ENCODE measurements at places on chromosomes 11 and 22.

GRCh38 chr11:75891947-75892739 is 77.1 kb downstream of the UVRAG start:
- DNase-seq = no peak

DNA sequence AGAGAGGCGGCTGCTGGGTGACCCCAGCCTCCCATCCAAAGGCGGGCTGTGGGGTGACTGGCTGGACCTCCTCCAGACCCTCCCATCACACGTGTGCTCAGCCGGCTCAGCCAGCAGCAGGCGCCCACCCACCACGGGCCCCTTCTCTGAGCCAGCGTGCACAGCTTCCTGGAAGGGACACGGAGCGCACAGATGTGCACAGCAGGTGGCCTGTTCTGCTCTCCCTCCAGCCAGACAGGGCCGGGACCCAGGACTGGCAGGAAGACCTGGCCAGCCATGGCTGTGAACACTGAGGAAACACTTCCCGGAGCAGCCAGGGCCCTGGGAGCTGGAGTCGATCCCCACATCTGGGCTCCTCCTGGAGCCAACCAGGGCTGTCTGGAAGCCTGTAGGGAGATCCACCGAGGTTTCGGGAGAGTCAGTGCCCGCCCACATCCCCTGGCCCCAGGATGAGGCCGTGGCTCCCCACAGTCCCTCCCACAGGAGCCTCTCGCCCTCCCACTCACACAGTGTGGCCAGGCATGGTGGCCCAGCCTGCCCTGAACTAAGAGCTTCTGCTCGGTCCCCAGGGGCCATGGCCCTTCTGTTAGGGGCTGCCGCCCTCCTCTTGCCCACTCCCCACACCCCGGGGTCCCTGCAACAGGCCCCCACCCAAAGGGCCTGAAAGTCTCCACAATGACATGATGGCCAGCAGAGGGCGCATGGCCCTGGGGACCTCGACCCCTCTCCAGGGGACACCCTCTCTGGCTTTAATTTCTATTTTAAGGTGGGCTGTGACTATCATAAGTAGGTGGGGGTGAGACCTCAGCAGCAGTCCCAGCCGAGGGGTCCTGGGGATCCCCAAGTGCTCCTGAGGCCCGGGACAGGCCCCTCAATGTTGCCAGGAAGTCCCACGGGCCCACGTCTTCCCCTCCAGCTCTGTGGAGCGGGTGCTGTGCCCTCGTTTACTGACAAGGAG is 90.6 kb upstream of the FGF3 start:
- DNase-seq = no peak

DNA sequence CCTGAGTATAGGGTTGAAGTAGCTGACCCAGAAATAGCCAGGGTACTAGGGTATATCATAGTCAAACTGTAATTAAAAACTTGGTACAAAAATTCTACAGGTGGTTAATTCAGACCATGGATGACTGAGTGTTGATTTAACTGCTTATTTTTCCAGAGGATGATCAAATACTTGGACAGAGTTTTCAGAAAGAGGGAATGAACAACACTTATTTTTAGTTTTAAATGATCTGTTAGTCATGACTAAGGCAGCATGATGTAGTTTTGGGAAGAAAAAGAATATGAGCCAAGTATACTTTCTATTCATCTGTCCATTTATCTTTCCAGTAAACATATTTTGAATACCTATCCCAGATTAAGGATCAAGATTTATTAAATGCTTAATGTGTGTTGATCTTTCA is 19.8 kb upstream of the CCDC89 start:
- DNase-seq = peak; percentile 39

DNA sequence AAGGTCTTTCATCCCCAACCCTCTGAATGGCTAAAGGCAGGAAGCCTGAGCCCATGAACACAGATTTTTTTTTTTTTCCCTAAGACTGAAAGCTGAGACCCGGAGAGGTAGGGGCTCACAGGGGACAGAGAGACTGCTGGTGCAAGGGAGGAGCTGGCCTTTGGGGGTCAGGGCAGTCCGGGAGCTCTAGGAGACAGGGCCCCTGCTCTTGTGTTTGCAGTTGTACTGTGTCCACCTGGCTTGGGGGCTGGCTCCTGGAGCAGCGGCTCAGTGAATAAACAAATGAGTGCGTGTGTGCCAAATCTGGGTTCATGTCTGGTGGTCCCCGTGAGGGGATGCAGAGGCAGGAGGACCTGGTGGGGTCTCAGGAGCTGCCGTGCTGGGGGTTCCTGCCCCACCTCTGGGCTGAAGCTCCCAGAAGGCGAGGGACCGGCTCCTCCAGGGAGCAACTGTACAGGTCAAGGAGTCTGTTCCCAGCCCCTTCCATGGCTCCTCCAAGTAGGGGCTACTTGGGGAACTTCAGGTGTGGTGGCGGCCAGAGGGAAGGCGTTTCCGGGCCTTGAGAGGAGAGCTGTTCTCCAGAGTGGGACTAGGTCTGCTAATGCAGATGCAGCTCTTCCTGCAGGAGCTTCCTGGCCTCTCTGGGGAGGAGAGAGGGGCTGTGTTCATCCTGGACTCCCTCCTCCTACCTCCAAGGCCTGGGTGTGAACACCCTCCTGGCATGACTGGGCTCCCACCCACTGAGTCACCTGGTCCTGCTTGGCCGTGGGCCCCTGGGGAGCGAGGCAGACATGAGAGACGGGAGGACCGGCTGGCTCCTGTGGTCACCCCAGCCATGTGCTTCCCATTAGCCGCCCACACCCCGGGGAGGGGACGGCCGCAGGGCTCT is 57.6 kb downstream of the FBXO7 start:
- DNase-seq = peak; percentile 98

- DNase-seq = no peak
Observed at GRCh38 chr11:65218446-65218845, 36.7 kb downstream of the CAPN1 start.

DNA sequence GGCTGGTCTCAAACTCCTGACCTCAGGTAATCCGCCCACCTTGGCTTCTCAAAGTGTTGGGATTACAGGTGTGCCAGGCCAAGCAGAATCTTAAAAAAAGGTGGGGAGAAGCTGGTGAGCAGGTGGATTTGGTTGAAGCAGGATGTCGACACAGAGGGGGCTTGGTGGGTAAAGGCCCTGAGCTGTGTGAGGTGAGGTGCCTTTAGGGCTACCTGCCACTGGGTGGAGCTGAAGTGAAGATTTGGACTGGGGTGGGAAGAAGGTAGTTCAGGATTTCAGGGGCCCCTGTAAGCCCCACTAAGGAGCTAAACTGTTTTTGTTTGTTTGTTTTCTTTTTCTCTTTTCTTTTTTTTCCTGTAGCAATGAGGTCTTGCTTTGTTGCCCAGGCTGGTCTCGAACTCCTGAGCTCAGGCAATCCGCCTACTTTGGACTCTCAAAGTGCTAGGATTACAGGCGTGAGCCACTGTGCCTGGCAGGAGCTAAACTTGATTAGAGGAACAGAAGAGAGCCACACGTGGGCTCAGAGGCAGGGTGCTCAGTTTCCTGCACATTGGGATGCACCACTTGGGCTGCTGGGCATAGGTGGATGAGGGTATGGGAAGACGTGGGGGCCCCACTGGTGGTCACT is 6.0 kb downstream of the P2RX6 start:
- DNase-seq = peak; percentile 42

DNA sequence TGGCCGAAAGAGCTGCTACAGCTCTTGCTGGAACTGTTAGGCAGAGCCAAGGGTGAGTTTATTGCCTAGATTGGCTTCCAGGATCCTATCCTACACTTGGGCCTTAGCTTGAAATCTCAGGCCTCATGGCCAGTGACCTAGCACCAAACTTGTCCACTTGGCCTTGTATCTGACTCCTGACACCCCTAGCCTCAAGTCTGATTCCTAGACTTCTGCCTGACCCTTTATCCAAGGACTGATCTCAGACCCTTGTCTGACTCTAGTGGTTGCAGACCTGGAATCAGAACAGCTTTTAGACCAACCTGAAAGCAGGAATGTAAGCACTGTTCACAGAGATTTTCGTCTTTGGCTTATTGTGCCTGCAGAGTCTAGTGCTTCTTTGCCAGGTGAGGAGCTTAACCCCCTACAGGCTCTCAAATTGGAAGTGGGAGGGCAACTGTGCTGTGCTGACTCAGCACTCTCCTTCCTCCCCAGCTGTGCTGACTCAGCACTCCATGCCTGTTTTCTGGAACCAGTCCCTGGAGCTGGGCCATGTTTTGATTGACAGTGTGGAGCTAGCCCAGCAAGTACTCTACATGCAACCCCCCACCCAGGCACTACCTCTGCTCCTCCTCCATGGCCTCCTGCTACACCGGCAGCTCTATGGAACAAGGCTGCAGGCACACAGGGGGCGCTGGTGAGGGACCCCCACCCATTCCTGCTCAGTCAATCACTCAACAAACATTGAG is 35.1 kb downstream of the RRP8 start:
- peak; percentile 49 for DNase-seq

DNA sequence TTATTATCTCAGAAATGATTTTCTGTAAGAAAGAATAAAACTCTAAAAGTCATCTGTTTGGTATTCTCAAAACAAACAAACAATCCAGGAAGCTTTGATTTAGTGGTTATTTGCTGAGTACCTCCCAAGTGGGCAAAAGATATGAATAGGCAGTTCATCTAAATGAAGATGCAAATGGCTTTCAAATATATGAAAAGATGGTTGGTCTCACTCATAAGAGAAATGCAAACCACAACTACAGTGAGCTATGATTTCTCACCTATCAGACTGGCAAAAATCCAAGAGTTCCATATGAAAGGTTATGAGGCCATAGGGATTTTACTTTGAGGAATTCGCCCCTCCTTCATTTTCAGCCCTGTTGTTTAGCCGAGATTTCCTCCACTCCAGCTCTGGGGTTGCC is 11.3 kb upstream of the P2RY2 start:
- no peak for DNase-seq

- no peak for DNase-seq
Observed at GRCh38 chr22:38270091-38270992, 2.5 kb downstream of the TMEM184B start.

- DNase-seq = peak; percentile 25
Observed at GRCh38 chr11:119065369-119065768, 2.2 kb upstream of the VPS11 start.

DNA sequence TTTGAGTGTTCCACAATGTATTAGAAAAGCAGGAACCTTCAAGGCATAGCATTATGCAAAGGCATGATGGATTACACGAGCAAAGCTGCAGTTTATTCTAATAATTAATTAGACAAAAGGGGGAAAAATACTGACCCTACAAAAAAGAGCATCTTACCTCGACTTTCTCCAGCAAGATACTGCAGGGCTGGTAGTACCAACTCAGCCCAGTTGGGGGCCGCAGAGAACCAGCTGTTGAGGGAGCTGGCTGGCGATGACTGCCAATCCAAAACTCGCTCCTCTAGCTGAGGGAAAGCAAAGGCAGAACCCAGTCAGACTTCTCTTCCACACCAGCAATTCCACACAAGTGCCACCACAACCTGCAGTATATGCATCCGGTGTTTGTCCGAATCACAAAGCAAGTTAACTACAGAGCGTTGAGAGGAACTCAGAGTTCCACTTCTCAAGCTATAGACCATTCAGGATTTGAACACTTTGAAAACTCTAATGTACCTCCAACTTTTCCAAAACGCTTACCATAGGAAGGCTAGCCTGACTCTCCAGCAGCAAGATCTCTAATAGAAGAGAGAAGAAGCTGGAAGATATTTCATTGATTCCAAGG is 13.7 kb downstream of the NFRKB start:
- DNase-seq = peak; percentile 74

- DNase-seq = no peak
Observed at GRCh38 chr11:73249853-73250783, 22.0 kb upstream of the P2RY6 start.

GRCh38 chr11:94201004-94201465 is 72.4 kb downstream of the PANX1 start:
- DNase-seq = peak; percentile 26

- peak; percentile 26 for DNase-seq
Observed at GRCh38 chr11:122393209-122393860, 262.2 kb upstream of the UBASH3B start.

DNA sequence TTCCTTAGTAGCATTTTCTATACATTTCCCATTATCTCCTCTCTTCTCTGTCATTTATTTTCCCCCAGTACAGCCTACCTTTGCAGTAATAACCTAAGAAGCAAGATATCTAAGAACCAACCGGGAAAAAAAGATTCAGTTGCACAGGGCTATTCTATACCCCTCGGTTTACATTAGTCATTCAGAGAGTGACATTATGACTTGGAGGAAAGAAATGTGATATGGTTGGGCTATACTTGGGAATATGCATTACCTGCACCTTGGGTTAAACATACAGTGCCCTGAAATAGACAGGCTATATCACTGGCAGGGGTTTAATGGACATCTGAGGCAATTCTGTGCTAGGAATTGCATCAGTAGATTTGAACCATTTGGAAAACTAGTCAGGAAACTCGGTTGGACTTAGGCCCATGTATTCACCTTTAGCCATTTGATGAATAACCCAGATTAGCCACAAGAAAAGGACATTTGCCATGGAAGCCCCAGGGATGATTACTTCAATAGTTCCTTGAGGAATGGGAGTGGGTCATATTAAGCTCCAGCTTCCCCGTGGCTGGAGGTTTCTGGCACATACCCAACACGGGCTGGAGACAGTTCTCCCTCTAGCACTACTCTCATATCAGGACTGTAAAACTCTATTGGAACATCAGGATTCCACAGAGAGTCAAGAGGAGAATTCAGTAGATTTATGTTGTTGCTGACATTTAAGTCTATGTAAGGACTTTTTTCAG is 973.2 kb downstream of the NTM start:
- no peak for DNase-seq

DNA sequence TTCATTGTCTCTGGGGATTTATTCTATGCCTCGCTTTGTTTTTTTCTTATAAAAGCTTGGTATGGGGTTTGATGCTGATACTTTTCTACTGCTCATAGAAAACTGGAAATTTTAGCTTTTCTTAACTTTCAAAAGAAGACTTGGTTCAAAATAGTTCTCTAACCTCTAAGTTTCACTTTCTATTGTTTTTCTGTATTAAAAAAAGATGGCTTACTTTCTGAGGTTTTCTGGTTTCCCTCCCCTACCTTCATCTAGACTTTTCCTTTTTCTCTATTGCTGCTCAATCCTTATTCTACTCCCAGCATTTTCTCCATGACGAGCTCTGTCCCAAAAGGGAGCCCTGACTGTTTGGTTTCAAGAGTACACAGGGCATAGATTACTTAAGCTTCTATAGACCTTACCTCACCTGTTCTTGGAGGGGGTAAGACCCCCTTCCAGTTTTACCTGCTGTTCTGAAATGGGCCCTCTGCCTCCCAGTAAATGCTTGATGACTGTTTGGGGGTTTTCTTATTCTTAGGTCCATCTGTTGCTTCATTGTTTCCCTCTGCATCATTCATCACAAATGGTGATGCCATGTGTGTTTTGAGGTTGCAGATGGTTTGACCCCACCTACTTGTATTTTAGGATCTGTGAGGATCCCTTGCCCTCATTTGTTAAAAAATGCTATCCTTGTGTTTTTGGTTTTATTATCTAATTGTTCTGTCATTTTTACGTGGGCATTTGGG is 29.5 kb downstream of the DNHD1 start:
- DNase-seq = no peak

Measured in AG20443 (cell line).